ENCODE measurements at places on chromosomes 2 and 18.
A peak's percentile ranks its signal among the peaks of the same experiment; 100 is the strongest.

- DNase-seq: no peak
Observed at GRCh38 chr2:144229296-144229695, 290.6 kb downstream of the ZEB2 start.

GRCh38 chr18:48776641-48777025 lies 174.1 kb downstream of the SMAD7 start:
- no peak for DNase-seq

GRCh38 chr2:219687272-219687671 lies 59.8 kb downstream of the SLC4A3 start:
- DNase-seq: peak; percentile 22

DNA sequence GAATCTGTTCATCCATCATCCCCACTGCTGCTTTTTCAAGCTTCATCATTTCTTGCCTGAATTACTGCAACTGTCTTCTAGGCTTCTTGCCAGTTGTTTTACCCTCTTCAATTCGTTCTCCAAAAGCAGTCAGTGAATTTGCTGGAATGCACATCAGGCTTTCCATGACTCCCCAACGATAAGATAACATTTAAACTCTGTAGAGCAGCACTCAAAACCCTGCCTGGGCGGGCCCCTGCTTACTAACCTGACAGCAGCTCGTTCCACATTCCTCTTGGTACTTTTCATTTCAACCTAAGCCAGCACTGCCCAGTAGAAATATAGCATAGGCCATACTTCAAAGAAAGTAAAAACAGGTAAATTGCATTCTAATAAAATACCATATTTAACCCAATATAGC lies 342.9 kb downstream of the SUCLG1 start:
- DNase-seq: no peak

DNA sequence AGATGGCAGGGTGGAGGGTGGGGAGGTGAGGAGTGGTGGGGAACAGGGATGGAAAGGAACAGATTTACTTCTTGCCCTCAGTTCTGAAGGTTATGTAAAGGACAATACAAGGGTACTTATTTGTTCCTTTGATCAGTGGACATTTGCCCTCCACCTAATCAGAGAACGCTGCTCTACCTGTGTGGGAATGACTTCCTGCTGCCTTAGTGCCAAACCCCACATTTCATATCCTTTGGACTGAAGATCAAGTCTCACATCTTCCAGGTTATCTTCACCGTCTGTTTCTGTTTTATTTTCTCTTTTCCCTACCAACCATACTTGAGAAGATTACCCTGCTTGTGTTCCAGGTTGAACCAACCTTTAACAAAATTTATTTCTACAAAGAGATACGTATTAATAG lies 8.7 kb upstream of the DPP4 start:
- DNase-seq: no peak

DNA sequence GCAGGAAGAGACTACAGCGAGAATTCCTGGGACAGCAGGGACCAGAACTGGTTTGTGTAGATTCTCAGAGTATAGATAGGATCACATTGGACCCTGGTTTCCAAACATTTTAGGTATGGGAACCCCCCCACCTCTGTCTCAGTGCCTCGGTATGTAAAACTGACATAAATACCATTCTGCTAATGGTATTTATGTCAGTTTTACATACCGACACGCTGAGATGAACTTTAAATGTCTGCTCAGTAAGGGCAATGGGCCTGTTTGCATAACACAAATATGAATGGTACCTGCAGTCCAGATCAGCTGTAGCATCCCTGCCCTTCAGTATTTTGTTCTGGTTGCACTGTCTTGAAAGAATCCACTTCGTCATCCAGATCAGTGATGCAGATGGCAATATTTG lies 73.2 kb downstream of the WDSUB1 start:
- no peak for DNase-seq

- peak; percentile 84 for DNase-seq
Observed at GRCh38 chr18:25230658-25231326, 121.2 kb downstream of the ZNF521 start.

- peak; percentile 21 for DNase-seq
Observed at GRCh38 chr2:43818761-43819160, 19.9 kb downstream of the ABCG5 start.

DNA sequence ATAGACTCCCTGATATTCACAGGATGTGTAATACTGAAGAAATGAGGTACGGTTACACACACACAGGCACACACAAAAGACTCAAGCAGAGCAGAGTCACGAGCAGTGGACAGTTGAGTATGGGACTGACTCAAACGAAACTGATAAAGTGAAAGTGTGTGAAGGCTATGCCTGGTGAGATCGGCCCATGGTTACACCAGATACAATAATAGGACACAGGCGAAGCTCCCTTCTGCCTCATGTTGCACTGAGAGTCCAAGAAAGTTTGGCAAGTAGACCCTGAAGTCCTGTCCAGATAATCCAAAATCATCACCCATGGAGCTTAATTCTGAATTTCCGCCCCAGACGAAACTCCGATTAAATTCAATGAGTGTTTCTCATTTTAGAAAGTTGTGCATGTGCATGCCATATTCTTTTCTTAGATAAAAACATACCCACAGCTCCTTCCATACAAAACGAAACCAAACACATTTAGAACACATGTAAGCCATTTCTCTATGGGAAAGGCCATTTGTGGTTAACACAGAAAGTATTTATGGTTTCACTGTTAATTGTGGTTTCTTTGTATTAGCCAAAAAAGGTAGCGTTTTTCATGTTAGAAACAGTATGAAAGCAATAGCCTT lies 567.6 kb downstream of the PLCL1 start:
- DNase-seq: peak; percentile 47

GRCh38 chr2:141555876-141556470 lies 574.8 kb downstream of the LRP1B start:
- peak; percentile 10 for DNase-seq

DNA sequence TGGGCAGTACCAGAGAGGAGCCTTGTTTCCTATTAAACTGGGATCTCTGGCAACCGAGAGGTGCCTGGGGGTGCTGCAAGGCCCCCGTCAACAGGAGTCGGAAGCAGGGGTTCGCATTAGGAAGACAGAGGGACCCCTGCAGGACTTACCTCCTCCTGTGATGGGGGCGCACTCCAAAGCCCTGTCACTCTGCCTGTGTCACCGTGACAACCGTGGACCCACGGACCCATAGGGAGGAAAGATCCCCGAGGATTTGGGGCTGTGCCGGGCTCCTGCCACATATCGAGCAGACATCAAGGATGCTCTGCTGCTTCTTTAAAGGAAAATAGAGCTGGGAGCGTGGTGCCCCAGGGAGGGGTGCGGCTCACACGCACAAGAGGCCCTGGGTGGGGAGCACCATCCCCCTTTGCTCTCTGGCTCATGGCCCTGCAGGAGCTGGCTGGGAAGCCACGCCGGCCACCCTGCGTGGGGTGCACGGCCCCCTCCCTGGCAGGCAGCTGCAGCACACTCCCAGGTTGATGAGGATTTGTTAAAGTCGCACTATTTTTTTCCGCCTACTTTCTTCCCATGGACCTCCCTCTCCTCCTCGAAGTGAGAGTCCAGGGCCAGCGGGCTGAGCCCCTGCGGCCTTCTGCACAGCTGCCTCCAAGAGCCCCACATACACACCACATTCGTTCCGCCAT lies 167.5 kb downstream of the TWIST2 start:
- DNase-seq: no peak

DNA sequence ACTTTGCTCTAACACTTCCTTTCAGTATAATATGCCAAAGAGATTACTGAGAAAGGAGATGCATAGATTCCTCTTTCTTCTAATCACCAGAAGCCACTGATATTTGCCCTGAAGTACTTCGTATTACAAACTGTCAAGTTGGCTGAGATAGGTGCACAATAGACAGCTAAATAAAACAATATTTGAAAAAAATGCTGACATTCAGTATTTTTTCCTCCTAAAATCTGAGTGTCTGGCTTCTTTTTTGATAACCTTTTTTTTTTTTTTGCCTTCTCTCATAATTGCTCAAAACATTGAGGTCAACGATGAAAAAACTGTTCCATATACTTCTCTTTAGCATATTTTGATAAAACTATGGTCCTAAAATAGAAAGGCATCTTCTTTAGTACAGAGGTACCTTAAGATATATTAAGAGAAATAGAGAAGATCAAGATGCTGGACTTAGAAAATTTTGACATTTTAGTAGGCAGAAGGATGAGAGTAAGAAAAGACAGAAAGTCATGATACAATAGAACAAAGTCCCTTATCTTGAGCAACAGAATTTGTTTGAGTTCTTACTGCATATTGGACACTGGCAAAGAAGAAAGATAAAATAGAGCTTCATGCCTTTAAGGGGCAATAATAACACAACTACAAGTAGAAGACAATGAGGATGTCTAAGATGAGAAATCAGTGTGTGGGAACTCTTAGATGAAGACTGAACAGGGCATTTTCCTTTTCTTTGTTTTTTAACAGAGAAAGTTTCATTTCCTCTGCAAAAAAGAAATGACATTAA lies 220.7 kb downstream of the PTH2R start:
- DNase-seq: no peak

GRCh38 chr18:9965711-9966624 lies 52.2 kb downstream of the VAPA start:
- no peak for DNase-seq

GRCh38 chr2:11454824-11455223 lies 11.1 kb downstream of the E2F6 start:
- DNase-seq: no peak

GRCh38 chr2:113276761-113277425 lies 1.8 kb downstream of the PAX8 start:
- no peak for DNase-seq

- DNase-seq: no peak
Observed at GRCh38 chr2:206276169-206276942, 1.9 kb downstream of the ZDBF2 start.

- peak; percentile 67 for DNase-seq
Observed at GRCh38 chr18:25298853-25299274, 53.1 kb downstream of the ZNF521 start.

GRCh38 chr2:42091671-42092070 lies 43.9 kb downstream of the PKDCC start:
- no peak for DNase-seq

- DNase-seq: no peak
Observed at GRCh38 chr2:72361521-72361920, 213.9 kb upstream of the CYP26B1 start.

DNA sequence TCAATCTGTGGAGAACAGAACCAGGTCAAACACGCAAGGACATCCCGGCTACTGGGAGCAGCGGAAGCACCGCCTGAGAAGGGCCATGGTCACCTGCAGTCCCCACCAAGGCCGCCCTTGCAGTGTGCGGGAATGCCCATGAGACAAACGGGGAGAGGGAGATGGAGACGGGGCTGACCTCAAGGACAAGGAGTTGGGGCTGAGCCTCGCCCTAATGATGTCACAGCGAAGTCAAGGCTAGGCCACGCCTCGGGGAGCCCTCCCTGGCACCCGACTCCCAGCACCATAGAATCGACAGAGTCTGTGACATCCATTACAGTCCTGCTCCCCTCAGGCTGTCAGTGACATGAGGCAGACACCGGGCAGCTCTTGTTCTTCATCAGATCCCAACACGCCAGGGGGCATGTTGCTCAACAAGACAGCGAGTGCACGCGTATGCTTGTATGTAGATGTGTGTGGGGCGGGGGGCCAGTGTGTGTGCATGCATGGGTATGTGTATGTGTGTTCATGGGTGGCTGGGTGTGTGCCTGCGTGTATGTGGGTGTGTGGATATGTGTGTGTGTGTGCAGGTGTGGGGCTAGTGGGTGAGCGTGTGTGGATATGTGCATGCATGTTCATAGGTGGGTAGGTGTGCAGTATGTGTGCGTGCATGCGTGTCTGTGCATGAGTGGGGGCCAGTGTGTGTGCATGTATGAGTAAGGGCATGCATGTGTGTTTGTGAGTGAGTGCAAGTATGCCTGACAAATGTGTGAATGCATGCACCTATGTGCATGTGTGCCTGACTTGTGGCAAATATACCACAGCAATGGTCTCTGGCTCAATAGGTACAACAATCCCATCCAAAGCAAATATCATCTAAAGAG lies 57.0 kb downstream of the ANKMY1 start:
- no peak for DNase-seq

- DNase-seq: no peak
Observed at GRCh38 chr2:5794012-5794411, 101.8 kb downstream of the SOX11 start.

DNA sequence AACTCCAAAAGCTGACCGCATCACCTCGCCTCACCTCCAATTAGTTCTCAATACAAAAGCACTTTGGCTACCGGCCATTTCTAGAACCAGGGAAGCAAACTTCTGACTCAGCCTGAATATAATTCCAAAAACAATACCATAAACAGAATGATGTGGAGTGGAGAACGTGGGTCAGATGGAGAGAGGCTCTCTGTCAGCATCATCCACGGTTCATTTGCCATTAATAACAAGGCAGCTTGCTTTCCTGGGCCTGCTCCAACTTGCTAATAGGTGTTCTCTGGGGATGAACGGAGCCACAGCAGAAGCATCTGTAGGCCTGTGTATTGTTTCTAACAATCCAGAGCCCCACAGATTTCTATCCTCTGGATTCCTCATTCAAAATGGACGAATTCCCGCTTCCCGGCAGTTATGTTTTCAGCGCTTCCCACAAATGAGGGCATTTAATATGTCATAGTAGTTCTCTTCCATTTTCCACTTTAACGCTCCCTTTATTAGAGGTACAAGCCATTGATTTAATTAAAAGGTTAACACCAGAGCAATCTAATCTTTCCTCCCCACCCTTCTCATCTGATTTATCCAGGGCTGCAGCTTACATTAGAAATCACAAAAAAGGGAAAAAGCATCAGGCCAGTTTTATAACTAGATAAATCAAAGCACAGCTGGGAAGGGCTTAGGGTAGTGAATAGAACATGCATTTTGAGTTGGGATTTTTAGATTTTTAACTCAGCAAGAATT lies 23.2 kb upstream of the CNTNAP5 start:
- DNase-seq: peak; percentile 50

DNA sequence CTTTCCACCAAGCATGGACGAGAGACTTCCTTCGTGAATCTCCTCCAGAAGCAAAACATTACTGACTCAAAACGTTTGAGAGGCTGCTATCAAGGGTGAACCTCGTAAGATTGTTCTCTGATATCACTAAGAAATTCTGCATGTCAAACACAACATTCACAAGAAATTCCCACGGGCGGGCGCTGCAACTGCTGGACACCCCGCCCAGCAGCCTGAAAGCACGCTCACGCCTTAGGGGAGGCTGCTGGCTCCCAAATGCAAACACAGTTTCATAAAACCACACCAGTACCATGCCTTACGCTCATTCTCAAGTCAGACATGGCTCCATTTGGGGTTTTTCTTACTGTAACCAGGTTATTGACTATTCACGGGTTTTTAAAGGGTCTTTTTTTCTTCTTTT lies 39.0 kb downstream of the MBP start:
- no peak for DNase-seq

- peak; percentile 59 for DNase-seq
Observed at GRCh38 chr2:131542438-131543384, 15.0 kb downstream of the CCDC74A start.

GRCh38 chr2:236755278-236755840 lies 185.7 kb downstream of the ACKR3 start:
- DNase-seq: no peak

DNA sequence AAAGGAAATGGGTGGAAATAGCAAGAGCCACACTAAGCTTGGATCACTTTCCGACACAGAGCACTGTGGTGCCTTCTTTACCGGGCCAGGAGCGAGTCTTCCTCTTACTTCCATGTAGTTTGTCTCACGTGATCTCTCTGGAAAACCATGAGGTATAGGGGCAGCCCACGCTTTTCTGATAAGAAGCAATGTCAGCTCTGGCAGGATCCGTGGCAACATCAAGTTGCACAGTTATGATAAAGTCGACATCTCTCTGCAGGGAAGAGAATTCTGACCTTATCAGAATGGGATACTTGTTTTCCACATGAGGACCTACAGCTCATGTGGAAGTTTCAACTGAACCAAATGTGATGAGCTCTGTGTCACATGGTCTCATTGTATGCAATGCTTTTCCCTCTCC lies 29.5 kb downstream of the MSGN1 start:
- no peak for DNase-seq

GRCh38 chr18:12314591-12315305 lies 6.7 kb downstream of the TUBB6 start:
- no peak for DNase-seq
